ENCODE measurements at places on chromosomes 4 and X.

DNA sequence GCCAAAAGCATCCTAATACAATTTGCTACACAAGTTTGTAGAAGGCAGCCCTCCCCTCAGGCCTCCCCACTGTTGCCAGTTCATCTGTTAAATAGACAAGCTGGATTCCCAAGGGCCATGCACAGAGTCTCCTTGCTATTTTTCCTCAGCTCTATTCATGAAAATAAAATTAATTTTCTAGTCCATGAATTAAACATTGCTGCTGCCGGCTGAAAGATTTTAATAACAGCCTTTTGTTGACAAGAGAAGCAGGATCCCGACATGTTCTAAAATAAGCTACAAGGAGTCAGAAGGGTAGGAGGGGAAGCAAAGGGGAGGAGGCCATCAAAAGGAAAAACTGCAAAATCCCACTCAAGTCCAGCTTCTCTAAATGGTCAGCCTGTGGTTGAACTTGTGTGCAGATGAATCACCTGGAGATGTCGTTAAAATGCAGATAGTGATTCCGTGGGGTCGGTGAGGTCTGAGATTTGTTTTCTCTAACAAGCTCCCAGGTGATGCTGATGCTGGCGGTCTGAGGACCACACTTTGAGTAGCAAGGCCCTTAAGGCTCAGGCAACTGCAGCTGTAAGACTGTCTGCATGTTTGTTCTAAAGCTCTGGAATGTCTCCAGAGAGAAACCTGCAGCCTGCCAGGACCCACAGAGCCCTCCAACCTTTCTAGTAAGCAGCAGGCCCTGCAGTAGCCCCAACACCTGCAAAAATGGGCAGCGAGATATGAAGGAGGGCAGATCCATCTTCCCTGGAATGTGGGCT is 9.4 kb downstream of the SCD5 start:
- DNase-seq, result no peak

DNA sequence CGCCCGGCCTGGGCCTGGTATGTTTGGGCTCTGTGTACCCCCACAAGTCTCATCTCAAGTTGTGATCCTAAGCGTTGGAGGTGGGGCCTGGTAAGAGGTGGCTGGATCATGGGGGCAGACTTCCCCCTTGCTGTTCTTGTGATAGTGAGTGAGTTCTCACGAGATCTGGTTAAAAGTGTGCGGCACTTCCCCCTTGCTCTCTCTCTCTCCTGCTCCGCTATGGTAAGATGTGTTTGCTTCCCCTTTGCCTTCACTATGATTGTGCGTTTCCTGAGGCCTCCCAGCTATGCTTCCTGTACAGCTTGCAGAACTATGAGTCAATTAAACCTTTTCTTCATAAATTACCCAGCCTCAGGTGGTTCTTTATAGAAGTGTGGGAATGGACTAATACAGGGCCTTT is 53.0 kb downstream of the CHST7 start:
- DNase-seq, result no peak

DNA sequence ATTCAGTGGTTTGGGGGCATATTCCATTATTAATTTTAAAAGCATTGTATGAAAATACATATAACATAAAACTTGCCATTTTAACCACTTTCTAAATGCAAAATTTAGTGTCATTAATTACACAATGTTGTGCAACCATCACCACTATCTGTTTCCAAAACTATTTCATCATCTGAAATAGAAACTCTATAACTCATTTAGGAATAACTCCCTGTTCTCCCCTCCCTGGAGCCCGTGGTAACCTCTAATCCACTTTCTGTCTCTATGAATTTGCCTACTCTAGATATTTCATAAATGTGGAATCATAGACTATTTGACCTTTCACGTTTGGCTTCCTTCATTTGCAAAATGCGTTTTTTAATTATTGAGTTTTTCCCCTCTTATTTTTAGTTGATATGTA is 101.4 kb upstream of the GPC4 start:
- DNase-seq, result no peak

DNA sequence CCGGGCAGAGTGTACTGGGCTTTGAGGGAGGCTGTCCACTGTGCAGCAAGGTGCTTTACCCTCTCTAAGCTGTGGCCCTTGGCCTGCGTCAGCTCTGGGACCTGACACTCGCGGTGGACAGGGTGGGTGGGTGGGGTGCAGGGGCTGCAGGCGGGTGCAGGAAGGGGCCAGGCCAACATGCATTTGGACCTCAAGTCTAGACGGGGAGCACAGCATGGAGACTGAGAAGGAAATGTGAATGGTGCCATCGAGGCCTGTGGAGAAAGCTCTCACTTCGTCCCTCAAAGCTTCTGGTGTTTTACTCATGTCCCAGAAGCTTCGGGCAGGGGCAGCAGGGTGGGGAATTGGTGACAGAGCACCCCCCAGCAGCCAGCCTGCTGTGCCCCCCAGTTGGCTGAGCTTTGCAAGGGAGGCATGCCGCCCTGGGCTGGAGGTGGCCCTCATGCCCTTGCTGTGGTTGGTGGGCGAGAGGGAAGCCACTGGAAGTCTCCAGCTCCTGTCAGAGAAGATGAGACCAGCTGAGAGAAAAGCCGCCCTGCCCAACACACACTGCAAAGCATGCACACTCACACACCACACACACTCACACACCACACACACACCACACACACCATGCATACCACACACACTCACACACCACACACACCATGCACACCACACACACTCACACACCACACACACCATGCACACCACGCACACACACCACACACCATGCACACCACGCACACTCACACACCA is 12.3 kb downstream of the PNMA6E start:
- no peak for DNase-seq

- no peak for DNase-seq
Measured at GRCh38 chrX:119503484-119503861, 35.2 kb downstream of the SLC25A5 start.

DNA sequence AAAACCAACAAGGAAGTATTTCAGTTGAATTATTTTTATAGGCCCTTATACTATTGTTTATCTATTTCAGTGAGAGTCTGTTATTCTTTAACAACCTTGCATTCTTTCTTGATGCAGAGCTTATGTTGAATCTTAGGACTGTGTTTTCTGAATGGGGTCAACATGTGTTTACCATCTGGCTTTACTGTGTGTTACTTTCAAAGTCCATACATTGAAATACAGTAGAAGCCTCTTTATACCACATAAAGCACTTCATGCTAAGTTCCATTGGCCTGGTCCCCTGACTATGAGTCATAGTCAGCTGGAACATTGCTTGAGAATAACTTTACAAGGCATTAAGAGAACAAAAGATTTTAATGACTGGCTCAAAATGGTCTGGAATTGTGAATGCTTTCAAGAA is 152.6 kb downstream of the GASK1B start:
- DNase-seq, result no peak

DNA sequence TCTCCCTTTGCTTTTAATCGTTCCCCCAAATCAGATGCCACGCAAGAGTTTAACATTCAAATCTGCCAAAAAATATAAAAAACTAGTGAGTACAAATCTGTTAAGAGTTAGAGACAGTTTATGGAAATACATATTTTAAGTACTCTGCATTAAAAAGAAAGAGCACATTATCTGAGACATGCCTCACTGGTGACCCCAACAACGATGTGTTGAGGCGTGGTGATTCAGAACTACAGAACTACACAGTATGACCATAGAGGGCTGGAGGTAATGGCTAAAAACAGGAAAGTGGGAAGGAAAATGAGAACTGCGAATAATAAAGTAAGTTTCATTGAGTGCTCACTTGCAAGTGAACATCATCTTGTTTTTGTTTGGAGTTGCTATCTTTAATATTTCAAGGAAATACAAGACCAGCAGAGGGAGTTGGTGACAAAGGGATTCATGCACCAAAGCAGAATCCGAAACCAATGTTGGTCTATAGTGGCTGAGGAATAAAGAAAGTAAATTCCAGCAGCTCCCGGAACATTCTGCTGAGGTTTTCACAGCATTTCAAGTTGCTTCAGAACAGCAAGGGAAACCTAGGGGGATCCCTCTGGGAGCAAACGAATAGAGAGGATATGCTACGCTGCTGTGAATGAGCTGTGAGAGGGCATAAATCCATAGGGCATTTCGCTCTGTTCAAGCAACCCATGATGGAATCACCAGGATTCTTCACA is 92.2 kb downstream of the DCHS2 start:
- no peak for DNase-seq

DNA sequence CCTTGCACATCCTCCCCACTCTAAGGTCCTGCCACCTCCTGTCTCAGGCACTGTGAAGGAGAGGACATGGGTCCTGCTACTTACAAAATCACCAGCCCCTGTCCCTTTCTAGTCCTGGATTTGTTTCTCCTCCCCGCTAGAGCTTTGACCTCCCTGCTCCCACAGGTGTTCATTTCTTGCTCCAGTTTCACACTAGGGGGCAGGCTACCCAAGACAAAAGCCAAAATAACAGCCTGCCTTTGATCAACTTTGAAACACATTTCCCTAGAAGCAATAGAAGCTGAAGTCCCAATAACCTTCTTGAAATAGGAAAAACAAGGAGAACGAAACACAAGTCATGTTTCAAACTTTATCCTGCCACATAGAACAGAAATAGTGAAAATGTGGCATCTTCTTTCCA is 164.4 kb downstream of the QDPR start:
- no peak for DNase-seq

DNA sequence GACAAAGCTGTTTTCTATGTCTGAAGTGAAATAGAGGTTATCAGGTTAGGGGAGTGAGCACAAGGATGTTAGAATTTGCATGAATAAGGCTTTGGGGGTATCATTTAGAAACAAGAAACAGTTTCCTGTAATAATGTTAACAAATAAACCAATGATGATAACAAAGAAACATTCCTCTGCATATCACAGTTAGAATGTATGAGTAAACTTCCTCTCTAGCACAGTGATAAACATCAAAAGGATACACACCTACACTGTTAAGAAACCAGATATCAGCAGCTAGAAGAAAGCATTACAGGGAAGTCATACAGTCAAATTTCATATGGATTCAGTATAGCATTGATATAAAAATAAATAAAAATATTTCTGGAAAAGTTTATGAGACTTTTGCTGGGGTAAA is 340.0 kb upstream of the MAGEB16 start:
- DNase-seq, result no peak

GRCh38 chr4:22986262-22986661 is 293.5 kb downstream of the GBA3 start:
- DNase-seq, result no peak

GRCh38 chr4:174117445-174117844 is 166.0 kb downstream of the FBXO8 start:
- DNase-seq, result no peak

DNA sequence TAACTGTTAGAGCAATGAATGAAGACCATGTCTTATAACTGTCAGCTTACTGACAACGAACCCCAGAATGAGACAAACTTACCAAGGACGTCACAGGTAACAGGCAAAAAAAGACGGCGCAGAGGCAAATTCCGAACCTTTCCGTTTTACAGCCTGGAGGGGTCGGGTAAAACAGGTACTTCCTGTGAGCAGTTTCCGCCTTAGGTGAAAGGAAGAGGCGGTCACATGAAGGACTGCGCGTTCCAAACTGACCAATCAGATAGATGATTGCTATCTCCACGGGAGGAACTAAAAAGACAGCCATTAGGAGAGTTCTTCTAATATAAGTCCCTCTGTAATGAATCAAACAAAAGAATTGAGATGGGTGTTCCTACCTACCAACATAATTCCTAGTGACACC is at the start of gene COX7B2:
COX7B2 (minus strand) TSS at position 168 of the 400 bp plus-strand sequence. CDS start 174,053 bp downstream, outside the sequence.
- DNase-seq, result no peak

DNA sequence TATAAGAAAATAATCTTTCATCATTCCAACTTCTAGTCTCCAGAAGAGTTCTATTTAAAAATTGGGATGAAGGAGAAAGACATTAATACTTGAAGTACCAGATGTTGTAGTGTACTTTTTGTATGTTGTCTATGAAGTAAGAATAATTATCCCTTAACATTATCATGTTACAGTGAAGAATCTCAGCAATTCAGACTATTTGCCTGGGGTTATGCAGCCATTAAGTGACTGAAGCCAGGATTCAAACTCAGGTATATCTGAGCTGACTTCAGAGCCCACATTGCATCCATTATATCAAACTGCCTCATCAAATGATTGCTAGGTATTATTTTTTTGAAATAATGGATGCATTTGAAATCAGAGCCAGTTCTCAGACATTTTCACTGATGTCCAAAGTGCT is 76.1 kb upstream of the FHDC1 start:
- DNase-seq, result no peak

DNA sequence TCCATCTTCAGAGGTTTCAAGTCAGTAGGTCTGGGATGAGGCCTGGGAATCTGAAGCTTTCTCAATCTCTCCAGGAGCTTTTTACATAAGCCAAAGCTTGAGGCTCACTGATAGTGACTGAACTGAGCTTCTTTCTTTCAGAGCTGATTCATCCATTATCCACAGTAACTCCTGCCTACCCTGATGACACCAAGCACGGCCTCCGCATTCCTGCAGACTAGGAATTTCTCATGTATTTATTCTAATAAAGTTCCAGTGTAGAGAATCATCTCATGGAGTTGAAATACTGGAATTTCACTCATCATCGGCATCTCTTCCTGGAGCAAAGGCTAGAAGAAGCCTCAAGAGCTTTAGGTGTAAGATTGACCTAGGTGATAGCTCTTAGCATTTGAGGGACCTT is 12.1 kb upstream of the DCTD start:
- DNase-seq, result no peak

DNA sequence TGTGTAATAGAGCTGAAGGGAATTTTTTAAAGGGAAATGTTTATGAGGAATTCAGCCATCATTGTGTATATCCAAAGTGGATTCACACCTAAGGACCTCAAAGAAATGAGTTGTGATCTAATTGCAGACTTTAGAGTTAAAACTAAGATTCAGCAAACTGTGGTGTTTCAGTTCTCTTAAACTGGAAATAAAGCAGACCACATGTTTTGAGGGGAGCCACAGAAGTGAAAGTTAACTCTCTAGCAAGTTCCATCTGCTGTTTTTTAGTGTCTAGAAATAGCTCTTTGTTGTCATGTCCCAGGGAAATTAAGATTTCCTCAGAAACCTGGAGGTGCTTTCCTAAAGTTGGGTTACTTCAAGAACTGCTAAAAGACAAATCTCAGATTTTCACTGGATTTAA is 97.3 kb upstream of the DDX3X start:
- no peak for DNase-seq

All from activated naive CD4-positive, alpha-beta T cell treated with anti-CD3 and anti-CD28 coated beads, Interleukin-2, amount 50 U/mL, for 72 hours (primary cell).